Skeletal muscle cell (primary cell): ENCODE measurements at places on chromosomes 11 and 22.
A peak's percentile ranks its signal among the peaks of the same experiment; 100 is the strongest.

GRCh38 chr22:45845076-45845487 lies 131.9 kb downstream of the WNT7B start:
- no peak for DNase-seq

DNA sequence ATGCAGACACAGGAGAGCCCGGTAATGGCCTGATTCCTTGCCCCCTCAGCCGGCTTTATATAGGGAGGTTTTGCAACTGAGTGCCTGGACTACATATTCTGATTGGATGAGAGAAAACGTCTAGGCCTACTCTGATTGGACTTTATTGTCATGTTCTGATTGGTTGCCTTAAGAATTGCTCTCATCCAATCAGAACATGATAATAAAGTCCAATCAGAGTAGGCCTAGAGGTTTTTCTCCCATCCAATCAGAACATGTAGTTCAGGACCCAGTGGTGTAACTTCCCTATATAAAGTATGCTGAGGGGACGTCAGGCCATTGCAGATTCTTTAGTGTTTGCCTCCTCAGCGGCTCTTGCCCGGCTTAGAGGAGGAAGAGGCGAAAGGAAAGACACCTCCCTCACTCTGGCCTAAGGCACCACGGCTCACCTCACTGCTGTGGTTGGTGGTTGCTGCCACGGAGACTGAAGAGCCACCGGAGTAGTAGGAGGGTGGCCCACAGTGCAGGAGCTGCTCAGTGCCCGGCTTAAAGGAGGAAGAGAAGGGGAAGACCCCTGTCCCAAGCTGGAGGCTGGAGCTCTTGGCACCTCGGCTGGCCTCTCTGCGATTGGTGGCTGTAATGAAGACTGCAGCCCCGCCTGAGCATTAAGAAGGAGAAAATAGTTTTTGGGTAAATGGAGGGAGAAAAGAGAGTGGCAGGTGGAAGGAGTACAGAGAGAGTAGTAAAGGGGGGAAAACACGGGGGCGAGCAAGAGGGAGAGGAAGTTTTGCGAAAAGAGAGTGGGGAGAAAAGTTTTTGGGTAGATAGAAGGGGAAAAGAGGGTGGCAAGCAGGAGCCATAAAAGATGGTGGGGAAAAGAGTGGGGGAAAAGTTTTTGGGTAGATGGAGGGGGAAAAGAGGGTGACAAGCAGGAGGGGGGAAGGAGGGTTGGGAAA lies 116.7 kb upstream of the SERPIND1 start:
- DNase-seq, result no peak

GRCh38 chr22:22843848-22844247 lies 43.8 kb upstream of the IGLL5 start:
- DNase-seq, result no peak

- no peak for DNase-seq
Observed at GRCh38 chr11:100625041-100625440, 62.0 kb upstream of the ARHGAP42 start.

DNA sequence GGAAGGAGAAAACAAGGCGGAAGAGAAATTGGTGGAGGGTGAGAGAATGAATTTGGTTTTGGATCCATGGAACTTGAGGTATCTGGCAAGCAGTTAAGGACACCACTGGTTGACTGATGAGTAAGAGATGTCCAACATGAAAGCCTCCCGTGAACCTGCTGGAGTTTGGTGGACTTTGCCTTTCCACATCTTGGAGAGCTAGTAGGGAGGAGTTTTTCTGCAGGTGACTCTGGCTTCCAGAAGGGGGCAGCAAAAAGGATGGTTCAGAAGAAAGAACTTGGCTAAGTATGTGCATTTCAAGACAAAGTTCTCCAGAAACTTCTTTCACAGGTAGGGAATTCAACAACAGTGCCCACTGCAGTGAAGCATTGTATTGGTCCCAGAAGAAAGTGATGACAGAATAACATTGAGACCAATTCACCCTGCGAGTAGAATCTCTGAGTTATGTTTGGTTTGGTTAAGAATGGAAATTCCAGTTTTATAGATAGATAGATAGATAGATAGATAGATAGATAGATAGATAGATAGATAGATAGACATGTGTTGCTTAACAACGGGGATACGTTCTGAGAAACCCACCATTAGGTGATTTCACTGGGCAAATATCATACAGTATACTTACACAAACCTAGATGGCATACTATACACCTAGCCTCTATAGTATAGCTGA lies 28.5 kb downstream of the DCDC1 start:
- no peak for DNase-seq

DNA sequence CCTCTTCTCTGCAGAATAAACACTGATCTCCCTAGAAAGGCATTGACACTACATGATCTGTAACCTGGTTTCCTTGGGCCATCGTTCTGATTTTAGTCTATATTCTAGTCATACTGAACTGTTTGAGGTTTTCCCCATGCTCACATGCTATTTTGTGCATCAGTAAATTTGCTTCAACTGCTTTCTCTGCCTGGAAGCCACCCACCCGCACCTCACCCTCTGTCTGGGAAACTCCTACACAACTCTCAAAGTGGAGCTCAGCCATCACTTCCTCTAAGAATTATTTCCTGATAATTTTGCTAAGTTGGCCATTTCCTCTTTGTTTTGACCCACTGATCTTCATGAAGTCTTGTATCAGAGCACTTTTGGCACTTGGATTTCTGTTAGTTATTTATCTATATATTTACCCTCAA lies 36.1 kb downstream of the MMP20 start:
- DNase-seq, result no peak

DNA sequence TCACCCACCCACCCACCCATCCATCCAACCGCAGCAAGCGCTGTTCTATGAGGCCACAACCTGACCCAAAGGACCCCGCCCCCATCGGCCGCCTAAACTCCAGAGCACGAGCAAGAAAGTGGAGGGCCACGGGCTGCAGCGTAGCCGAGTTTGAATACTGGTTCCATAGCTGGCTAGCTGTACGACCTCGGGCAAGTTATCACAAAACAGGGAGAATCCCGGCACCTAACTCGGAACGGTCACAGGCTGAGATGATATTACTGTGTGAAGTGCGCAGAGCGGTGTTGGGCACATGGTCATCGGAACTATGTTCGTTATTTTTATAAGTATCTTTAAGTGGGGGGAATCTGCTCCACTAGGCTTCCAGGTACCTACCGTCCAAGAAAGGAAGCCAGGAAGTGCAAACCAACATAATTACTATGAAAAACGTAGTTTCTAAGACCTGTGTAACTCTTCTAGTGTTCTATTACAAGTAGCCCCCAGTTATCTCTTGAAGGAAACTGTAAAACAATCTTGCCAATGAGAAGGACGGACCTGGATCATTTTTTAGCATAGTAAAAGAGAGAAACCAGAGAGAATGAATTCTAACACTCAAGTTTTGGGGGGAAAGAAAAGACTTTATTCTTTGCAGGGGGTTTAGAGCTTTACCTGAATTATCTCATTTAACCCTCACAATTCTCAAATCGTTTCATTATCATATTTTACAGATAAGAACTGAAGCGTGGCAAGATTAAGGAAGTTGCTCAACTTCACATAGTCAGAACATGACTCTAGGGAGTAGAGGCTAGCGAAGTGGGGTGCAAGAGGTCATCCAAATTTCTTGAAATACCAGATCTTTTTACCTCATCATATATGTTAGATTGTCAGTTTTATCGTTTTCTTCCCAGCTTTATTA lies 663 bp upstream of the BUD13 start:
- DNase-seq, result no peak

GRCh38 chr11:57406337-57406904 lies 16.0 kb upstream of the PRG2 start:
- no peak for DNase-seq

DNA sequence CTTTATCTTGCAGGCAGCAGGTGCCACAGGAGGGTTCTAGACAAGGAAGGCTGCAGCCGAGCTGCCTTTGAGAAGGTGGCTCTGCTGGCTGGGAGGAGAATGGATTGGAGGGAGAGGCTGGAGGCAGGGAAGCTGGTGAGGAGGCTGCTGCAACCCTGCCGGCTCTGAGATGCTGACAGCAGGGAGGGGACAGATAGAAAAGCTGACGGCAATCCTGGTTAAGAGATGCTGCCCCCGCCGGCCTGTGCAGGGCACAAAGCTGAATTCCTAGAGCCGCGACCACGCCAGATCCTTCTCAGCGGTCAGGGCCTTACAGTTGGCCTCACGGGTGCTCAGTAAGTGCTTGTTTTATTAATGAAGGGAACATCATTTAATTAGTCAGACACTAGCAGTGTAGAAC lies 105.4 kb downstream of the CACNA1I start:
- DNase-seq, result no peak

DNA sequence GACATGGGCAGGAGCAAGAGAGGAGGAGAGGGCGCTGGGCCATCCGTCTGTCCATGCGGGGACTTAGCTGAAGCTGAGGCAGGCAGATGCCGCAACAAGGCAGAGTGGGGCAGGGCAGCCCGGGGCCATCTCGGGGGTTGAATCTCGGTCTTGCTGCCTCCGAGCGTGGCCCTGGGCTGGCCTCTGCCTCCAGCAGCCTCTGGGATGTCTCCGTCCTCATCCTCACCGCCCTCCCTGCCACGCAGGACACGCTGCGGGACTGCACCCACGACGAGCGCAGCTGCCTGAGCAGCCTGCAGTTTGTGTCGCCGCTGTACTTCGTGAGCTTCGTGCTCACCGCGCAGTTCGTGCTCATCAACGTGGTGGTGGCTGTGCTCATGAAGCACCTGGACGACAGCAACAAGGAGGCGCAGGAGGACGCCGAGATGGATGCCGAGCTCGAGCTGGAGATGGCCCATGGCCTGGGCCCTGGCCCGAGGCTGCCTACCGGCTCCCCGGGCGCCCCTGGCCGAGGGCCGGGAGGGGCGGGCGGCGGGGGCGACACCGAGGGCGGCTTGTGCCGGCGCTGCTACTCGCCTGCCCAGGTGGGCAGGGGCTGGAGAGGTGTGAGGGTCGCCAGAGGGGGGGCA lies 108.4 kb downstream of the CACNA1I start:
- DNase-seq, result no peak

GRCh38 chr11:134518616-134519389 lies 106.8 kb upstream of the B3GAT1 start:
- no peak for DNase-seq

- DNase-seq, result peak; percentile 99
Observed at GRCh38 chr11:35907648-35908431, 36.0 kb upstream of the LDLRAD3 start.

DNA sequence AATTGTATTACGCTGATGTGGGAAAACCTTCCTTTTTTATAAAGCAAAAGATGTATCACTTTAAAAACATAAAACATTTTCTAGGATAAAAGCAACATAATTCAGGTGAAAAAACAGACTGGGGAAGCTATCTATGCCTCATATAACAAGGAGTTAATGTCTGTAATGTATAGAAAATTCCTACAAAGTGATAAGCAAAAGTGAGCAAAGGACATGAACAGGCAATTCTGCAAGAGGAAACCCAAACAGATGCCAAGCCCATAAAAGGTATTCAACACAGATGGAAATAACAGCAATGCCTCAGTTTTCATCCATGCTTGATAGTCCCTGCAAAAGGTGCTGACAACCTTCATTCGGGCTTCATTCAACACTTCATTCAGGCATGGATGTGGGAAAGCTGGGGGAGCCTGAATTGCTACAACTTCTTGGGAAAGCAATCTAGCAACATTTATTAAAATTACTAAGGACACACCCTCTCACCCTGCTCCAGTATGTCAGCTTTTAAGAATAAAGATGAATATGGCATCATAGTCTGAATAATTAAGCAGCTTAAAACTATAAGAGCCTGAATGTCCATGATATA lies 39.3 kb downstream of the KCNQ1OT1 start:
- no peak for DNase-seq

DNA sequence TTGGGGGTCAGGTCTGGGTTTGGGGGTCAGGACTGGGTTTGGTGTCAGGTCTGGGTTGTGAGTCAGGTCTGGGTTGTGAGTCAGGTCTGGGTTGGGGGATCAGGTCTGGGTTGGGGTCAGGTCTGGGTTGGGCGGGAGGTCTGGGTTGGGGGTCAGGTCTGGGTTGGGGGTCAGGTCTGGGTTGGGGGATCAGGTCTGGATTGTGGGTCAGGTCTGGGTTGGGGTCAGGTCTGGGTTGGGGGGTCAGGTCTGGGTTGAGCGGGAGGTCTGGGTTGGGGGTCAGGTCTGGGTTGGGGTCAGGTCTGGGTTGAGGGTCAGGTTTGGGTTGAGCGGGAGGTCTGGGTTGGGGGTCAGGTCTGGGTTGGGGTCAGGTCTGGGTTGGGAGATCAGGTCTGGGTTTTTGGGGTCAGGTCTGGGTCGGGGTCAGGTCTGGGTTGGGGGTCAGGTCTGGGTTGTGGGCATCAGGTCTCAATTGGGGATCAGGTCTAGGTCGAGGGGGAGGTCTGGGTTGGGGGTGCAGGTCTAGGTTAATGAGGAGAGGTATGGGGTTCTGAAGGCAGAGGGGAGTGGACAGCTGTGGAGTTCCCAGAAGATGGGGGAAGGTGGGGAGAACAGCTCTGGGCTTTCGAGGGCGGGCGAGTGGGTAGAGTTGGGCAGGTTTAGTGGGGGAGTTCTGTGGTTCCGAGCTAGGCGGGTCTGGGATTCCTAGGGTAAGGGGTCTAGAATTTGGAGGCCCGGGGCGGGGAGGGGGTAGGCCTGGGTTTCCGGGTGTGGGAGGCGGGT lies 629 bp downstream of the TTLL8 start:
- DNase-seq, result no peak

DNA sequence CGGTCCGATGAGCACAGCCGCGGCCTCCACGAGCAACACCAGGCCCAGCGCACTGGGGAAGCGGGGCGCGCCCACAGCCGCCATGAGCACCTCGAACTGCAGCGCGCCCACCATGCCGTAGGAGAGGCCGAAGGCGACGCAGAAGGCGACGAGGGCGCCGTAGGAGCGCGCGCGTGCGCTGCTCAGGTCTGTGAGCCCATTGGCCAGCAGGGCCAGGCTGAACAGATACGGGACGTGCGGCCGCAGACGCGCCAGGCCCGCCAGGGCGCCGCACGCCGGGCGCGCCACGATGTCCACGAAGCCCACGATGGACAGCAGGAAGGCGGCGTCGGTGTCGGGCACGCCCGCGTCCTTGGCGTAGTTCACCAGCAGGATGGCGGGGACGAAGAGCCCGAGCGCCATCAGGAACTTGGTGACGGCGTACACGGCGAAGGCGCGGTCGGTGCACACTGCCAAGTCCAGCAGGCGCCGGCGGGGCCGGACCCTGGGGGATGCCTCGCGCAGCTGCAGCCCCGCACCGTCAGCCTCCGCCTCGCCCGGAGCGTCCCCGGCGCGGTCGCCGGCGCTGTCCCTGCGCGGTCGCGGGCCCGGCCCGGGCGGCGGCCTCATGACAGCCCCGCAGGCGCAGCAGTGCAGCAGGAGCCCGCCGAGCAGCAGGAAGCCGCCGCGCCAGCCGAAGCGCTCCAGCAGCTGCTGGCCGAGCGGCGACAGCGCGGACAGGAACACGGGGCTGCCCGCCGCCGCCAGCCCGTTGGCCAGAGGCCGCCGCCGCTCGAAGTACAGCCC lies 2.9 kb downstream of the SLC16A8 start:
- DNase-seq, result no peak

DNA sequence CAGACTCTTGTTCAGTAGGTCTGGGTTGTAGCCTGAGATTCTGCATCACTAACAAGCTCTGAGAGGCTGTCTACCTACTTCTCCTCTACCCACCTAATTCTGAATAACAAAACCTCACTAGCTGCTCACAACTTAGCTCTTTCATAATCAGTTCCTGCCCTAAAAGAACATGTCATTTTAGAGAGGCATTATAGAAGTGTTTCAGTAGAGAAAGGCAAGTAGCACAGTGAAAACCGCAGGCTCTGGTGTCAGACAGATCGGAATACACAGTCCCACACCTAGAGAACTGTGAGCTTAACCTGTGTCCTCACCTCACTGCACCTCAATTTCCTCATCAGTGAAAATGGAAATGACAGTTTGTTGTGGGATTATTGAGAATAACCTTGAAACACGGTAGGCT lies 1337.6 kb upstream of the TENM4 start:
- no peak for DNase-seq

GRCh38 chr11:84751371-84751770 lies 875.8 kb downstream of the DLG2 start:
- no peak for DNase-seq

- no peak for DNase-seq
Observed at GRCh38 chr11:14549891-14550290, 29.7 kb upstream of the PSMA1 start.
